ENCODE measurements at places on chromosomes 2 and 18.
A peak's percentile ranks its signal among the peaks of the same experiment; 100 is the strongest.

- DNase-seq = no peak
Observed at GRCh38 chr2:217868911-217869334, 133.9 kb downstream of the TNS1 start.

DNA sequence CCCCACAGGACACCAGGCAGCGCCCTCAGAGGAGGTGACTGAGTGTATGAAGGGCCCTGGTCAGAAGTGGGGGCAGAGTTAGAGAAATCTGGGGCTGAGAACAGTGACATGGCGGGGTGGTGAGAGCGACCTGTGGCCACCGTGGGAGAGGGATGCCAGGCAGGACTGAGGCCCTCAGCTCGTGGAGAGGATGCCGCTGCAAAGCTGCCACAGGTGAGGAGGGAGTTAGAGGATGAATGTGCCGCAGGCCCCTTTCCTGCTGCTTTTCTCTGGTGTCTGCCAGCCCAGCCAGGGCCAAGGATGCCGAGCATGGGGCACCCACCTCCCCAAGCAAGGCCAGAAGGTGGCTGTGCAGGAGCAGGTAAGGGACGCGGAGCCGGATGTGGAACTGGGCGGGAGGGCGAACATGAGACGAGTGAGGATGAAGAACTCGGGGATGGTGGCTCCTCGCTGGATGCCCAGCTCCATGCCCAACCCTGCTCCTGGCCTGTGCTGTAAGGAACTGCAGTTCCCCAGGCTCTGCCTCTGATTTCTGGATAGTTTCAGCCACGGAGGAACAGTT, 269.2 kb upstream of the HDAC4 start:
- no peak for DNase-seq

DNA sequence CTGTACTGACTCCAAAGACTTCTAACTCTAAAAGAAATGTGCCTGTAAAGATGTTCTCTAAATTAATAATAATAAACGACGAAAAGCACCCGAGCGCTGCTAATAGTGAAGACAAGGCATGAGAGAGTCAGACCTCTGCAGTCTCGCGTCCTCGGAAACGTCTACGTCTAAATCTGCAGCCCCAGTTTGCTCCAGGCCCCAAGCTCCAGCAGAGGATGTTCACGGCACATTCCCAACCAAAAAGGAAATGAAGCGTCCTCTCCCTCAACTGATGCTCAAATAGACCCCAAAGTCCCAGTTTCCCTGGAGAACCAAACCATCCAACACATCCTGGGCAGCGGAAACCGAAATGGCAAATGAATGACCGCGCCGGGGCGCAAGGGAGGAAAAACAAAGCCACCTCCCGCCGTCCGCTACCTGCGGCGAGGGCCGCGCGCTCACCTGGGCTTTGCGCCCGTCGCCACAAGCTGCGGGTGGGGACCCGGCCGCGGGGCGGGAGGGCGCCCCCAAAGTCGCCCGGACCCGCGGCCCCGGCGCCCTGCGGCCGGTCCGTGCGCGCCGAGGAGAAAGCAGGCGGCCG, 47.1 kb upstream of the CCDC150 start:
- DNase-seq = peak; percentile 61

- no peak for DNase-seq
Observed at GRCh38 chr2:5021136-5021535, 671.0 kb upstream of the SOX11 start.

GRCh38 chr2:6973895-6974545, 56.8 kb downstream of the RNF144A start:
- no peak for DNase-seq

- no peak for DNase-seq
Observed at GRCh38 chr2:30503007-30503694, 56.1 kb downstream of the LCLAT1 start.

- DNase-seq = peak; percentile 12
Observed at GRCh38 chr2:62724886-62725711, 19.6 kb downstream of the EHBP1 start.

DNA sequence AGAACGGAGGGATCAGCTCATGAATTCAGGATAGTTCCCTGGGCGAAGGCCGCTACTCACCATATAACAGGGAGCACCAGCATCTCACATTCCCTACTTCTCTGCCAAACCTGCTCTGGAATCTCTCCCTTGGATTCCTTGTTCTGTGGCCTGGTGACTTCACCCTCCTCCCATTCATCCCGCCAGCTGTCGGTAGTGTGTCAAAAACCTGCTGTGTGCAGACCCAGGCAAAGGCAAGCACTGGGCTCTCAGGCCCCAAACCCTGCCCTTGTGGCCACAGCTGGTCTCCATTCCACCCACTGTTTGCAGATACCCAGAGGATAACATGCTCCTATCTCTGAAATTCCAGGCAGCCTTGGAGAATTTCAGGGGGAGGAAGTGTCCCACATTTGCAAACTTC, 151.6 kb downstream of the CAPN13 start:
- DNase-seq = no peak

GRCh38 chr2:130870779-130871178, 34.1 kb downstream of the ARHGEF4 start:
- DNase-seq = no peak

- DNase-seq = no peak
Observed at GRCh38 chr18:58221060-58221725, 177.2 kb downstream of the NEDD4L start.

DNA sequence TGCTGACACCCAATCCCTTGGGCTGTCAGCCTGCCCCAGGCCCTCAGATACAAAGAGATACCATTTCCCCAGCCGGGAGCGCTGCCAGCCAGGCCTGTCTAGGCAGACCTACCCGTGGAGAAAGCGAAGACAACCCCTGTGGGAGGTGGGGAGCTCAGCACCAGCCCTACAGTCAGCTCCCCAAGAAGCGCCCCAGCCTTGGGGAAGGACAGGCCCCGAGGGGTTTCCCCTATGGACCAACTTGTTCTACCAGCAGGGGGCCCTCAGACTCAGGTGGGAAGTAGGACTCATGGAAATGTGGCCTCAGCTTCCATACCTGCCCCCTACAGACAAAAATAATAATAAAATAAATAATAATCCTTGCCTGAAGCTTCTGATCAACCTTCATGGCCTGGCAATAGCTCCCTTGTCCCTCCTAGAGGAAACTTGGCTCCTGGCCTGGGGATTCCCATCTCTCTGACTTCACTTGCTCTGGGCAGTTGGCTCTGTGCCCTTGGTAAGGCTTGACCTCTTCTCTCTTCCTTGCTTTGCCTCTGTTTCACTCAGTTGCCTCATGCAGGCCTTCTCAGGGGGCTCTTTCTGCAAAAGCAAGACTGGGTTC, 7.0 kb downstream of the SLC35F6 start:
- no peak for DNase-seq

DNA sequence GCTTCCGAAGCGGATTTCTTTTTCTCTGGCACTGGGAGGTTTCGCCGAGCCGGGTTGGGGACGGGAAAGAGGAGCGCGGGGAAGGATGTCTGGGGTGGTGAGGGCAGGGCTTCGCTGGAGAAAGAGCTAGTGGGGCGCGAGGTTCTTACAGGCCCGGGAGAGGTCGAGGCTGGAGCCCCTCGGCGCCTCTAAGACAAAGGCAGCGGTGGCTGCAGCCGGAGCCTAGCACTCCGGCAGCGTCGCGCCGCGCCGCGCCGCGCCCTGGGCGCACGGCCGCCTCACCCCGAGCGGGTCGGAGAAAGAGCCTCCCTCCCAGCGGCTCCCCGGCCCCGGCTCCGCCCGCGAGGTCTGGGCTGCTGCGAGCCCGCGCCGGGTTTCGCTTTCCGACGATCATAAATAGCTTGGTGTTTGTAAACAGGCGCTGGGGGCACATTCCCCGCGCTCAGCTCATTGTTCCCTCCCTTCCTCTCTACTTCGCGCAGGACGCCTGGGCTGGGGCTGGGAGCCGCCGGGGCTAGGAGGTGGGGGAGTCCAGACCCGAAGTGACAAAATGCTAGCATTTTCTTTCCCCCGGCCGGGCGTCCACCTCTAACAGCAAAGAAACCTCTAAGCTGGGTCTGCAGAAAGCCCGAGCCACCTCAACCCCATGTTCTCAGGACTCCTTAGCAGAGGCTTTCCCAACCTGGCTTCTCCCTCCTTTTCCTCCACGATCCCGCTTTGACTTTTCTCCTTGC, 813 bp upstream of the MEIS1 start:
- no peak for DNase-seq

- no peak for DNase-seq
Observed at GRCh38 chr2:181782660-181783059, 102.3 kb upstream of the NEUROD1 start.

- no peak for DNase-seq
Observed at GRCh38 chr2:72089028-72089427, 58.6 kb downstream of the CYP26B1 start.

DNA sequence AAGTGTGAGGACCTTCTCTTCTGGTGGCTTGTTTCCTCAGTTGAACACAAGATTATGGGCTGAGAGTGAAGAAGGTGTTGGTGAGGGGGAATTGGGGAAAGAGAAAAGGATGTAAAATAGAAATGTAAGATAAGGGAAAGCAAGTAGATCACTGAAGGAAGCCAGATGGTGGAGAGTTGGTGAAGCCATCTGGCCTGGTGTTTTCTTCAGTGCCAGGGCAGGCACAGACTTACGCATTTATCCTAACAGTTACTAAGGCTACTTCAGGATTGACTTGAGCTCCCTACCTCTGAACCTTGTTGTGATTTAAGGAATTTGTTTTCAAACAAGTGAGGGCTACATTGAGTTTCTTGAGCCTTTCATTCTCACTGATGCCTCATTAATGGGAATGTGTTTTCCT, 113.8 kb downstream of the GALNT1 start:
- no peak for DNase-seq

- no peak for DNase-seq
Observed at GRCh38 chr2:96729748-96730147, 10.1 kb downstream of the LMAN2L start.

- DNase-seq = no peak
Observed at GRCh38 chr2:13667415-13667757, 950.6 kb downstream of the TRIB2 start.

- DNase-seq = no peak
Observed at GRCh38 chr18:48657447-48658120, 118.8 kb downstream of the CTIF start.

GRCh38 chr2:29109246-29109645, 6.0 kb upstream of the CLIP4 start:
- no peak for DNase-seq

GRCh38 chr18:9711361-9712129, 3.4 kb downstream of the RAB31 start:
- DNase-seq = no peak

DNA sequence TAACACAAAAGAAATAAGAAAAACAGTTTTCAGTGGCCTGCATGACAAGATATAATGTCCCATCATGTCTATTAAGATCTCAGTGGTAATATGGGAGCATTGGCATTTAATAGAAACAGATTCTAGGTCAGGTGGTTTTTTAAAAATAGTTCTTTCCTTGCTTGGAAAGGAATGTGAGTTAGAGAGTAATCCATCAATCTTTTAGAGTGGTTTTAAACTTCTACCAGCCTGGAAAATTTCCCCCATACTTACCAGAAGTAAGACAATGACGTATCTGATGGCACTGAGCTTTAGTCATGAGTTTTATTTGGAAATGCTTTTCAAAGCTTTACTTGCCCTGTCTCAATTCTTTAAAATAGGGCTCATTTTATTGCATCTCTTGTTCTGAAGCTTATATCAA, 441.7 kb upstream of the SMIM21 start:
- no peak for DNase-seq

GRCh38 chr2:240902615-240903041, 3.5 kb upstream of the CROCC2 start:
- no peak for DNase-seq

DNA sequence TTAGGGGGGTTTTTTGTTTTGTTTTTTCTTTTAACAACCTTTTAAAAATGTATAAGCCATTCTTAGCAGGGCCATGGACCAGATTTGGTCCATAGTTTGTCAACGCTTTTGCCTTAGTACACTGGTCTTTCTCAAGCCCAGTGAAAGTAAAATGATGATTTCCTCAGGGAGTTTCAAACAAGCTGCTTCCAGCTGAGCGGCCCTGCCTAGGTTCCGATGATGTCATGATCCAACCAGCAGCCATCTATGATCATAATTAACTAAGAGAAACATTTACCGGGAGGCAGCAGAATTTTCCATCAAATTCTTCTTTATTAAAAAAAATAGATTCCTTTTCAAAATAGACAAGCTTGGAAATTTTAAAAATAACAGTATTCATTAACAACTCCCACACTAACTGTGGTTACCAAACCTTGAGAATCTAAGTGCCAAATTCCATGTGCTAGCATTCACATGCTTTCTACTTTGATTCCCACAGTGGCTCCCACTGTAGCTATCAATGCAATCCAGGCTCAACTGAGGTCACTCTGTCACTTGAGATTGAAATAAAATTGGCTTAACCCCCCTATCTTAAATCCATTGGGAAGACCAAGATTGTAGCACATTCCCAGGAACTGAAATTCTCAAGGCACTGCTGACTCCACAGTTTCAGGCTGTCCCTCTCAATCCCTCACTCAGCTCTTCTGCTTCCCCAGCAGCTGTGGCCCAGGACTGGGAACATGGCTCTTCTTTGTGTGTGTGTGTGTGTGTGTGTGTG, 148.9 kb downstream of the RNF152 start:
- no peak for DNase-seq

DNA sequence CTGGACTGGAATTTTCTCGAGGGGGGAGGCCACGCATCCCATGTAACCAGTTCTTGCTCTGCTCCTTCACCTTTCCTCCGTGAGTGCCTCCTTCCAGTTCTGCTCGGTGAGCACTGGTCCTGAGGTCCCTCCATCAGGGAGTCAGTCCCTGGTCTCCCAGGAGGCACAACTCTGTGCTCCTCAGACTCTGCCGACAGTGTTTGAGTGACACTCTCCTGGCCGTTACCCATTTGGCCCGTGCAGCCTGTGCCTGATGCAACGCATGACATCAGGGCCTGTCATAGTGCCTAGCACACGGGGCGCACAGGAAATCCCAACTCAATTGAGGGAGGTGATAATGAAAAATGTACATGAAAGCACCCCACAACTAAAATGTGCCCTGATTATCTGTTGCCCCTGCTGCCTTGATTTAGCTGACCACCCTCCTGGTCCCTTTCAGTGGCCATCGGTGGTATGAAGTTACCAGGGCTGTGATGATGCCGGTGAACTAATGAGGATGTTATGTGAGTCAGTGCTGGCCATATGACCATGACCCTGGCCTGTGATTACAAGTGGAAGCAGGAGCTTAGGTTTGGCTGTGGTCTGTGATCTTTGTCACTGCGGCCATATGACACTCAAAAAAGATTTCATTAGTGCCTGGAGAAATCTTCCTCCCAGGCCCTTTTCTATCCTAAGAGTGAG, 144.6 kb downstream of the TDRD15 start:
- peak; percentile 48 for DNase-seq

DNA sequence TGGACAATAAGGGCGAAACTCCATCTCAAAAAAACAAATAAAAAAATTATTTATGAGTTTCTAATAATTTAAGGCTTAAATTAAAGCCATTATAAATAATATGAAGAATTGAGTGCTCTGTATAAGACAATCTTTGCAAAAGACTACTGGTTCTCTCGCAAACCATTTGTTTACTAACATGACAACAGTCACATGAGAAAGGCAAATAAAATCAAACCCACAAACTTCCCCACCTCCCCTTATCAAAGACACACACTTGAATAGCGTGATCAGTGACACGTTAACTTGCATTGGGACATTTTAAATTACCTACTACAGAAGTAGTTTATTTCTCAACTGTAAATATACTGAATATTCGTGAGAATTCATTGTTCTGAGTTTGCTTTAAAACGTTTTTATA, 21.1 kb downstream of the RAB1A start:
- DNase-seq = no peak
